ENCODE measurements at places on chromosomes 12 and 14.

- DNase-seq, result peak; percentile 70
Measured at GRCh38 chr12:122793685-122794106, 19.3 kb downstream of the CCDC62 start.

GRCh38 chr14:94795372-94795771 is 25.5 kb upstream of the GSC start:
- no peak for DNase-seq

DNA sequence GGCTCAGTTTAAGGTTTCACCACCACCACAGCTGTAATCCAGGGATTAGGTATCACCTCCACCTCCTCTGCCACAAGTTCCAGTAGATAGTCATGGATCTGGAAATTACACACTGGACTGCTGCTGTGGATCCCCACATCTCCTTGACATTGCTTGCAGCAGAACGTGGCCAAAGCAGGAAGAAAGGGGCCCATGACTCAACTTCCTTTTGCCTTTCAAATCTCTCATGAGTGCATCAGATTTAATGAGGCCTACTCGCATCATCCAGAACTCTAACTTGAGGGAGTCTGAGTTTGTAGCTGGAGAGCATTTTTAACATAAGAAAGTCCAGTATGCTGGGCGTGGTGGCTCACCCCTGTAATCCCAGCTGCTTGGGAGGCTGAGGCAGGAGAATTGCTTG is 29.2 kb upstream of the TMED10 start:
- DNase-seq, result no peak

DNA sequence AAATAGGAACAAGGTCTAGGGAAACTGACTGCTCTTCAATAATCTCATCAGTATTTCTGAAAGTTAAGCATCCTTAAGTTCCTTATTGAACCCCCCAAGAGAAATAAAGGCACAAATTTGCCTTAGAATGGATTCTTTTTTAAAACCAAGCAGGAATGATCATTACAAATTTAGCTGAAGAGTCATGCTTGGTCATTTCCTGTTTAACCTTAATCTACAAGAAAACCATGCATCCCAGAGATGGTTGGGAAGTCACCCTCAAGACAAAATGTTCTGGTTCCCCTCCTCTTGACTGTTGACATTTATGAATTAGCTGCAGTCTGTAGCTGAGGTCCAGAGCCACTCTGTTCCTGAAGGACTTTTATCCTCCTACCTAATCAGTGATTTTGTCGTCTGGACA is 291.8 kb upstream of the G2E3 start:
- DNase-seq, result no peak

- no peak for DNase-seq
Measured at GRCh38 chr12:21774358-21775132, at the start of gene KCNJ8. KCNJ8 (minus strand) TSS chr12:21774706; CDS start chr12:21773616, 1,090 bp downstream.

DNA sequence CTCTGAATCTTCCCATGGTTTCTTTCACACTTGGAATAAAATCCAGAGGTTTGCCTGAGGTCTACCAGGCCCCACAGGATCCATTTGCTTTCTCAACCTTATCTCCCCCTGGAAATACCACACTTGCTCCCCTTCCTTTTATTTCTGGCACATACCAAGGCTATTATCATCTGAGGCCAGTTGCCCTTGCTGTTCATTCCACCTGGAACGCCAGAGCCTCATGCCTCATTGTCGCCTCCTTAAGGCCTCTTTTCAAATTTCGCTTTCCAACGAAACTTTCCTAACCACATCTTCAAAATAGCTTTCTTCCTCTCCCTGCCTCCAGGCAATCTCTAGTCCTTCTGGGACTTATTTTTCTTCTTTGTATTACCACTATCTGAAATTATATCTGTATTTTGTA is 11.2 kb upstream of the LRIG3 start:
- no peak for DNase-seq

DNA sequence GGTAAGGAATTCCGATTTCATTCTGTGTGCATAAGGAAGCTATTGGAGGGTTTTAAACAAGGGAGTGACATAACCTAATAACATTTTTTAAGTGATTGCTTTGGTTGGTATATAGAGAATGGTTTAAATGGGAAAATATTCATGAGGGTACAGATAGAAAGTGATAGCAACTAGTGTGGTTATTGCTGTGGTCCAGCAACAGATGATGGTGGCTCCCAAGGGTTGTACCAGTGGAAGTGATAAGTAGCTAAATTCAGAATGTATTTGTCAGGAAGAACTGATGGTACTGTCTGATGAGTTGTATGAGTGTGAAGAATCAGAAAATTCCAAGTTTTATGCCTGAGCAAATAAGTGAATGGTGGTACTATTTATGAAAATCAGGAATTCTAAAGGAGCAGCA is 2.6 kb upstream of the CNOT2 start:
- no peak for DNase-seq

GRCh38 chr12:128932521-128932920 is 79.2 kb downstream of the GLT1D1 start:
- no peak for DNase-seq

GRCh38 chr14:104794993-104795780 is at the start of gene AKT1:
AKT1 (minus strand) TSS chr14:104795748; CDS start chr14:104792643, 3,105 bp downstream.
- DNase-seq, result no peak

GRCh38 chr12:34297790-34298164 is 275.5 kb downstream of the ALG10 start:
- no peak for DNase-seq

GRCh38 chr12:38934078-38934584 is 28.7 kb upstream of the CPNE8 start:
- DNase-seq, result no peak

DNA sequence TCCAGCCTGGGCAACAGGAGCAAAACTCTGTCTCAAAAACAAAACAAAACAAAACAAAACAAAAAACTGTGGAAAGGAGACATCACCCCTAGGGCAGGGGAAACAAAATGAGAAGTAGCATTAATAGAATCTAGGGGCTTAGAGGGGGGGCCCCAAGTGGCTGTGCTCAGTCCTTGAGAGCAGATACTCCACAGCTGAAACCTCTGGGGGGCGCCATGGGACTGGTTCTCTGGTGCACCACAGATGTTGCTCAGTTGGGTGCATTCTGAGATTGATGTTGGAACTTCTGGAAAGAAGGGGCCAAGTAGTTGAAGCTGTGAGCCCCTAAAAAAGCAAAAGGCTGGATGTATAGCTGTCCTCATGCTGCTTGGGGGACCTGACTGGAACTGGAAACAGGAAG is 11.8 kb upstream of the SYNE2 start:
- no peak for DNase-seq

- no peak for DNase-seq
Measured at GRCh38 chr14:72736308-72736707, 157.6 kb downstream of the DPF3 start.

- no peak for DNase-seq
Measured at GRCh38 chr12:70638639-70639360, 1.6 kb upstream of the PTPRB start.

DNA sequence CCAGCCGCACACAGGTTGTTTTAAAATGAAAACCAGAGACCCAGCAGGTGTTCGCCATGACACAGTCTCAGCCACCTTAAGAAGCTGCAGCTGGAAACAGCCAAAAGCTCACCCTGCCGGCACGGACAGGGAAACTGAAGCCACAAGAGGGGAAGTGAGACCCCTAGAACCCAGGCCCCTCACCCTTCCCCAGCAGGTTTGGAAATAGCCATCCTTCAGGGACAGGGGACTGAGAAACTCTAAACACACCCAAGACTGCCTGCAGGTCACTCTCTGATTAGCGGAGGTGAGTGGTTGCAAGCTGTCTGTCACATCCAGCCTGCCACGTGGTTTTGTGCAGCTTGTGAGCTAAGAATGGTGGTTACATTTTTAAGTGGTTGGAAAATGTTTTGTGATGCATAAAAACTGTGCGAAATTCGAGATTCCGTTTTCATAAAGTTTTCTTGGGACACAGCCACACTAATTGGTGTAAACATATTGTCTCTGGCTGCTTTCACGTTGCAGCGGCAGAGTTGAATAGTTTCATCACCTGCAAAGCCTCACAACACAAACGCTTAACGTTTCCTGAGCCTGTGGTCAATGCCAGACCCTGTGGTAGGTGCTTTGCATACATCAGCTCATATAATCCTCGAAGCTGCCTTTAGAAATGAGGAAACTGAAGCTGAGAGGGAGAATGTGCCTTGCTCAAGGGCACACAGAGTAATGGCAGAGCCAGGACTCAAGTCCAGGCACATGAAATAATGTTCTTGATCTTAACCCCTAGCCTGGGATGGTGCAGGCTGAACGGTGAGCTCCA is 1.7 kb upstream of the SELPLG start:
- DNase-seq, result no peak

- no peak for DNase-seq
Measured at GRCh38 chr12:28209782-28210181, 19.5 kb downstream of the CCDC91 start.

- no peak for DNase-seq
Measured at GRCh38 chr12:56160193-56160763, 2.1 kb downstream of the MYL6 start.

DNA sequence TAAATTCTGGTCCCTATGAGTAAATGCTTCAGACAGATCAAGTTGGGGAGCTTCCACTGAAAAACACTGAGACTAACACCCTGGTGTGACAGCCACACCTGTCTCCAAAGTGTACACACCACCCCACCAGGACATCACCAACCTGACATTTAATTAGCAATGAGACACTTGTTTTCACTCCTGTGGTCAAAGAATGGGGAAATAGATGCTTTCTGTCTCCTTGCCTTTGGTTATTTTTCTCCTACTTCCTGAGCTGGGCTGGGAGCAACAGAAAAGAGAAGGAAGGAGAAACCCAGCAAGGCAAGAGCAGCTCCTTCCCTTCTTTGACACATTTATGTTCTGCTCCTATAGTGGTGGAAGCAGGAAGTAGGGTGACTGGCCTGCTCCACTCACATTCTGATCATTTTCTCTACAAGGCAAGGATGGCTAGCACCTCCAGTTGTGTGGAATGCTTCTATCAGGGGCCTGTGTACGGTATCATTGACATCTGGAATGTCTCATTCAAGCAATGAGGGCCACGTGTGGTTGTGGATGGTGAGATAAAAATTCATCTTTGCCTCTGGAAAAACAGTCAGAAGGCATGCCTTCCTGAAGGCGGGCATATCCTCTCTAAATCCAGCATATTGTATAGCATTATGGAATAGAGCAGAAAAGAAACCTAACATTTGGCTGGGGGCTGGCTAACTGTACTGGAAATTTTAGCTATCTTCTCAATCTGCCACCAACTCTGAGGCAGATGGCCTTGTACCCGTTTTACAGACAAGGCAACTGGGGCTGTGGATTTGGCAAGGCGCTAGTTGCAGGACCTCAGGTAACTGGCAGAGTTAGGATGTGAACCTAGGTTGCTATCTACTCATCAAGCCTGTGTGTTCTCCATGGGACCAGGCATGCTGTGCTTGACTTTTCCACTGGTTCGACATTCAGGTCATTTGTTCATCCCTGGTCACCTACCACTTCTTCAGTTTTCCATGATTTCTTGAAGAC is 24.8 kb upstream of the LGALS3 start:
- DNase-seq, result no peak

- no peak for DNase-seq
Measured at GRCh38 chr12:13537623-13538022, 341.1 kb downstream of the EMP1 start.

GRCh38 chr12:53051058-53051880 is 1.4 kb downstream of the TNS2 start:
- peak; percentile 59 for DNase-seq

GRCh38 chr14:75558440-75558839 is 20.0 kb upstream of the FLVCR2 start:
- DNase-seq, result no peak

DNA sequence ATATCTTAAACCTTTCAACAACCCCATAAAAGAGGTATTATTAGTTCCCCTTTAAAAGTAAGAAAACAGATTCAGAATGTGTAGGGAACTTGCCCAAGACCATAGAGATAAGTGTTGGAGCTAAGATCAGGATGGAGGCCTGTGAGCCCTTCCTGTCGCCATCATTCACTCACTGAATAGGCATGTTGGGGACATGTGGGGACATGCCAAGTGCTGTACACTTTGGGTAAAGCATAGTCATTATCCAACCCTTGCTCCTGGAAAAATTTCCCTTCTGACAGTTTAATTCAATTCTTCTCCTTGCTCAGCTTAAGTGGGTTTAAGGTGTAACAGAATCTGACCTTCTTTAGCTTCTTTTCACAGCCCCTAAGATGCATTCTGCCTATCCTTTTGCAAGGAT is 28.0 kb upstream of the C12orf42 start:
- DNase-seq, result no peak

GRCh38 chr12:53180931-53181645 is 363 bp upstream of the CSAD start:
- peak; percentile 80 for DNase-seq

GRCh38 chr14:96582995-96583394 is 80.8 kb downstream of the PAPOLA start:
- DNase-seq, result no peak

- DNase-seq, result no peak
Measured at GRCh38 chr14:59013672-59014298, 174.7 kb upstream of the DAAM1 start.

DNA sequence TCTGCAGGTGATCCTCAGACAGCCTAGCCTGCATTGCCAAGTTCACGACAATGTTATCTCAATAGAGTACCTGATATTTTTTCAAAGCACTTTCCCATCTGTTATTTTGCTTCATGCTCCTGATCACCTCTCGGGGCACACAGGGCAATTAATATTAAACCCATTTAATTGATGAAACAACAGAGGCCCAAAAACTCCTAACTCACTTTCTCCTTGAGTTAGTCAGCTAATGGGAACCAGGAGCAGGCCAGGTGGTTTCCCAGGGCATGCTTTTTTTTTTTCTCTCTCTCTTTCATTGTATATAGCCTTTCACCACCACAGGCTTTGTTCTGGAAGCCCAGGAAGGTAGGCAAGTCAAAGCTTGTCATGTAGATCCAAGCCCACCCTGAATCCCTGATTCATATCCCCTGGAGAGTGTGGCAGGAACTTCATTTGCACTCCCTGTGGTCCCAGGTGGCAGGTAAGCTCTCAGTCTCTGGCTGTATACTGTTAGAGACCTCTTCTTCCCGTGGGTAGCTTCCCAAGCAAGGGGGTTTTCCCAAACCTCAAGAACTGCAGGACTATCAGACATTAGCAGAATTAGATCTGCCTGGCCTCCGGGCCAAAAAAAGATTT is 41.6 kb upstream of the MAP1LC3B2 start:
- no peak for DNase-seq

DNA sequence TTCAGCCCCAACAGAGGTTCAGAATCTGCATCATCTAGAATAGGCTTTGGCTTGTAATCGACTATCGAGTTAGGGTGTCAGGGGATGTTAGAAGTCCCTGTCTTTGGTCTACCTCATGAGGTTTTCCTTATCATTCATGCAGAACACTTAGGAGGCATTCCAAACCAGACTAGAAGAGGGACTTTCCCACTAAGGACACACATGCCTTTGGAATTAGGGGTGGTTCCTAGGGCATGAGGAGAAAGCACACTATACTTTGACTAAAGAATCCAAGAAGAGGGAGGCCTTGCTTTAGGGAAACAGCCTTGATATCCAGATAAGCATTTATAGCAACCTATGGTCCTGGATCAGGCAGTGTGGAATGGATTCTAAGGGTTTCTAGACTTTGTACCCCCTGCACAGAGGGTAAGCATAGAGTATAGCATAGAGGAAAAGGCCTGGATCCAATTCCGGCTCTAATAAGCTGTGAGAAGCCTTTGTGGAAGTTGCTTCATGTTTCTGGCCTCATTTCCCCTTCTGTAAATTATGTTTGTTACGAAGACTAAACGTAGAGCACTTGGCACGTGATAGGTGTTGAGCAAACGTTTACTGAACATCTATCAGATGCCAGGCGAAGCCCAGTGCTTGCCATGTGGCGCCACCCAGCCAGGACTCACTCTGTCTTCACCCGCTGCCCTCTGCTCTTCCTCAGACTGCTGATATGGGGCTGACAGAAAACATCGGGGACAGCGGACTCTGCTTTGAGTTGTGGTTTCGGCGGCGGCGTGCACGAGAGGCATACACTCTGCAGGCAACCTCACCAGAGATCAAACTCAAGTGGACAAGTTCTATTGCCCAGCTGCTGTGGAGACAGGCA is 13.2 kb downstream of the ZNF219 start:
- DNase-seq, result no peak
